ENCODE measurements at places on chromosomes 12 and 14.

- DNase-seq, result no peak
Measured at GRCh38 chr14:55645145-55645544, 65.1 kb downstream of the KTN1 start.

- DNase-seq, result no peak
Measured at GRCh38 chr12:49301760-49302159, 6.8 kb downstream of the PRPH start.

GRCh38 chr12:112870267-112870980 lies 36.3 kb upstream of the OAS1 start:
- no peak for DNase-seq

- no peak for DNase-seq
Measured at GRCh38 chr12:53224897-53225634, 6.9 kb downstream of the RARG start.

DNA sequence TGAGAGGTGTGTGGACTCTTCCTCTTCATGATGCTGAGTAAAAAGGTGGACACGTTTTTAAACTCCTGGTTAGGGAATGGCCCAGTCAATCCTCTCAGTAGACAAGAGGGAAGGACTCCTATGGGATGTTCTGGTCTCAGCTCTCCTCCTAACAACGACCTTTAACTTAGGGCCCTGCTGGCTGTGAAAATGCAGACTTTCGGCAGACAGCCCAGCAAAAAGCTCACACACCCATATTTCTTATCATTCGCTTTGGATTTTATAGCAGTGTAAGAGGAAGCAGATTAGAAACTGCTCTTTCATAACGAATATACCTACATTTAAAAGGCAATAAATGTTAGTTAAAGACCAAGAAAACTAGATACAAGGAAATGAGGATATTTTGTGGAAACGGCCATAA lies 18.0 kb upstream of the YARS2 start:
- DNase-seq, result no peak

GRCh38 chr14:78329371-78329770 lies 159.2 kb downstream of the NRXN3 start:
- DNase-seq, result no peak

DNA sequence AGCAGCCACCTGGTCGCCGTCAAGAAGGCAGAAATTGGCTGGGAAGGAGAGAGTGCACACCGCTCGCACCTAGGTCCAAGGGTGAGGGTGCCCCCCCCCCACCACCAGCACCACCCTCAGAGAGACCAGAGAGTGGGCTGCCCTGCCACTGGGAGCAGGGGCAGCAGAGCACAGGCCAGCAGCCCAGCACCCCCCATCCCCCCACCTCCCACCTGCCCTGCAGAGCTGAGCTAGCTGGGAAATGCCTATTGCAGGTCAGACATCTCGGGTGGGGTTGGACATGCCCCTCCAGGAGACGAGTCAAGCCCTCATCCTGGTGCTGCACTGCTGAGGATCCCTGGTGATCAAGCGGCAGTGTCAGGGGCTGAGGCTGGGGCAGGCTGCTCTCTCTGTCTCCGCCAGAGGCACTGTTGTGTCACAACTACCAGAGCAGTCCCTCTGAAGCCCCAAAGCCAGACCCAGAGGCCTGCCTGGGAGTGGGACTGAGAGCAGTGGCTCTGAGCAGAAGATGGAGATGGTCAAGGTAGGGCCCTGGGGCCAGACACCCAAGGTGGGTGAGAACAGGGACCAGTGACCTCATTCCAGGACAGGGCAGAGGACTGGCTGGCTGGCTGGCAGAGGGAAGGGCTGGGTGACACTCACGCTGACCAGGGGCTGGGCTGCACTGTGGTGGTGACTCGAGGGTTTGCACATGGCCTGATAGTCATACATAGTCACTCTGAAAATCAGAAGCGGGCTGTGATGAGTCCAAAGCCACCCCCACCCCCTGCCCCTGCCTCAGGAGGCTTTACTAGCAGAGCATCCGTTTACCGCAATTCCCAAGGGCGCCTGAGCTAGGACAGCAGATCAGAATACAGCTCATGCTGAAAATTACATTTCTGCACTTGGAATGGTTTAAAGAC lies 19.7 kb upstream of the LRTM2 start:
- no peak for DNase-seq

DNA sequence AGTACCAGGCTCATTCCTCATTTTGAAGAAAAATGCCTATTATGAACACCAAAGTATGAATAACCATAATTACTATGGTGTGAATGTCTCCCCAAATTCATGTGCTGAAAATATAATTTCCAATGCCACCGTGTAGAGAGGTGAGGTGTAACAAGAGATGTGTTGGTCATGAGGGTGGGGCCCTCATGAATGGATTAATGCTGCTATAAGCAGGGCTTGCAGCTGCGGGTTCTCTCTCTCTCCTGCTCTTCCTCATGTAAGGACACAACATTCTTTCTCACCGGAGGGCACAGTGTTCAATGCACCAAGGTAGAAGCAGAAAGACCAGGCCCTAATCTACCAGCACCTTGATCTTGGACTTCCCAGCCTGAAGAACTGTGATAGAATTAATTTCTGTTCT lies 70.0 kb downstream of the TMTC1 start:
- DNase-seq, result no peak

GRCh38 chr12:48813465-48814261 lies 4.6 kb upstream of the CACNB3 start:
- no peak for DNase-seq

- peak; percentile 45 for DNase-seq
Measured at GRCh38 chr14:99320105-99320572, 48.1 kb upstream of the BCL11B start.

DNA sequence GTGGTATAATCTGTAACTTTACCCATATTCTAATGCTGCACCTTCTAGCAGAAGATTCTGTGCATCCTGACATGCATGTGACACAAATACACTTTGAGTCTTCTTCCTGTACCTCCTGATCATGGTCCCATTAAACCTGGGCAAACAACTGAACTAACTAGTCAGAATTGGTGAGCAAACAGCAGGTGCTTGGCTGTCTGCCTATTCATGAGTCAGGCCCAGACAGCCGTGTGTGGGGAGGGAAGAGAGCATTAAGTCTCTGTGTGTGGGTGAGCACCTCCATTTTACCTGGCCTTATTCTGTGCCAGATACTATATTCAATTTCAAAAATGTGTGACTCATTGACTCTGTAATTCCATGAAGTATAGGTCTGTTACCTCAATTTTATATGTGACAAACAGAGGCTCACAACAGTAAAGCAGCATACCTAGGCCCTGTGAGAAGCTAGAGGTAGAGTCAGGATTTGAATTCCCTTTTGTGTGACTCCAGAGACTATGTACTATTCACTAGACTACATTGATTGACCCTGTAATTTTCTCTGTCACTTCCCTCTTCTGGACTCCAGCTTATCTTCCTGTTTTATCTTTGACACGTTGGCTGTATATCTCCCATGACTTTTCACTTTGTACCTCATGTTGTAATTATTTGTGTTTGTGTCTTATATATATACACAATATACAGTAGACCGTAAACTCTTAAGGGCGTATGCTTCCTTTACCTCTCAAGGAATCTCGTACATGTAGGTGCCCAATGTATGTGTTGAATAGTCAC lies 32.2 kb downstream of the SUSD6 start:
- peak; percentile 52 for DNase-seq

DNA sequence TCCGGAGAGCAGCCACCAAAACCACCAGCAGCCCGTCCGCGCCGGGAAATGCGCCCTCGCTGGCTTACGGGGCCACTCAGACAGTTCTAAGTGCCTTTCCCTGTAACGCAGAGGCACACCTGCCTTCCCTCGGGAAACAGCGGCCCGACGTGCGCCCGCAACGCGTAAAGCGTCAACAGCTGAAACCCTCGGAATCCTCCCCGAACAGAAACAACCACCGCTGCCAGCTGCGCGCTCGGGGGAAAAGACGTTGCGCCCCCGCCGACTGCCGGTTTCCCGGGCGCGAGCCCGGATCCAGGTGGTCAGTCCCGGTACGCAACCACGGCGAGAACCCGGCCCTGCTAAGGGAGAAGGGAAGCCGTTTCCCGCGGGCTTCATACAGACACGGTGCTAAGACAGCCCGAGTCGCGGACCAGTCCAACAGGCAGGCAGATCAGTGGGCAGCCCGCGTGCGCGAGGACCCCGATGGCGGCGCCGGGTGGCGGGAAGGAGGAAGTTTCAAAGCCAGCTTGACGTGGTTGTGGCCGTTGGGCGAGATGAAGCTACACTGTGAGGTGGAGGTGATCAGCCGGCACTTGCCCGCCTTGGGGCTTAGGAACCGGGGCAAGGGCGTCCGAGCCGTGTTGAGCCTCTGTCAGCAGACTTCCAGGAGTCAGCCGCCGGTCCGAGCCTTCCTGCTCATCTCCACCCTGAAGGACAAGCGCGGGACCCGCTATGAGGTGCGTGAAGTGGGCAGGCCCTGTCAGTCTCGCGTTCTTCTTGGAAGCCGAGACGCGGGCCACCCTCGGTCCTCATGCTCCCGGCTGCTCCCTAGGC lies at the start of gene LRR1:
Gene LRR1 (plus strand): TSS at position 456 of the 816 bp plus-strand sequence. CDS start 81 bp downstream, at position 537.
- peak; percentile 67 for DNase-seq

GRCh38 chr14:36663404-36664321 lies 2.0 kb downstream of the PAX9 start:
- no peak for DNase-seq

DNA sequence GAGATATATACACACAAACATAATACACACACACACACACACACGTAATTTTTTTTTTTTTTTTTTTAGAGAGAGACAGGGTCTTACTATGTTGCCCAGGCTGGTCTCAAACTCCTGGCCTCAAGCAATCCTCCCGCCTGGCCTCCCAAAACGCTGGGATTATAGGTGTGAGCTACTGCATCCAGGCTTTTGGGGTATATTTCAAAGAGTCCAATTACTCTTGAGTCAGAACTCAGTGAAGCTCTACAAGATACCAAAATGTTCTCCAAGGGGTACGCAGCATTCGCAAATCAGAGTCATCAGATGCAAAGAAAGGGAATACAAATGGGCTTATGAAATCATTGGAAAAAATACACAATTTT lies 54.0 kb downstream of the PHLDA1 start:
- no peak for DNase-seq

DNA sequence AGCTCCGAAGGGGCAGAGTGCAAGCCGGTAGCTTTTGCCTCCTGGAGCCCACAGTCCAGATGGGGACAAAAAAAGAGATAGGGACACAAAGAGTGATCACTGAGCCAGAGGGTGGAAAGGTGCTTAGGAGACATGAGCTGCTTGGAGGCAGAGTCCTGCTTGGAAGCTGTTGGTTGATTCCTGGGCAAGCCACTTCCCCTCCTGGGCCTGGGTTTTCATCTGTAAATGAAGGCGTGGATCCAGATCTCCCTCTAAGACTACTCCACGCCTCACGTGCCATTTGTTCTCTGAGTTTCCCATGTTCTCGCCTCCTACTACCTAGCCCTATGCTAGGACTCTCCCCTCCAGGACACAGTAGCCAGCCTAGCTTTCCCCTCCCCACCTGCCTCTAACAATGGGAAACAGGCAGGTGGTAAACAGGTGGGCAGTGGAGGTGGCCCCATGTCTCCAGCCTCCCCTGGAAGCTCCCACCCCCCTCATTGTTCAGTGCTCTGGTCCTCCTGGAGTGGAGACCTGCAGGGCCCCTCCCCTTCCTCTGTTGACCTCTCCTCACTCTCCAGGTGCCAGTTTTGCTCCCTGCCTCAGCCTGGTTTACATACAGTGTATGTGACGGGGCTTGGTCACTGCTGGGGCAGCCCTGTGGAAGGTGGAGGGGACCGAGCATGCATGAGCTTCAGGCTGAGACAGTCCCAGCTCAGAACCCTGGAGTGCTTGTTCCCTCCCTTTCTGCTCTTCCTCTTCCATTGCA lies 3.8 kb downstream of the SERPINA3 start:
- no peak for DNase-seq

DNA sequence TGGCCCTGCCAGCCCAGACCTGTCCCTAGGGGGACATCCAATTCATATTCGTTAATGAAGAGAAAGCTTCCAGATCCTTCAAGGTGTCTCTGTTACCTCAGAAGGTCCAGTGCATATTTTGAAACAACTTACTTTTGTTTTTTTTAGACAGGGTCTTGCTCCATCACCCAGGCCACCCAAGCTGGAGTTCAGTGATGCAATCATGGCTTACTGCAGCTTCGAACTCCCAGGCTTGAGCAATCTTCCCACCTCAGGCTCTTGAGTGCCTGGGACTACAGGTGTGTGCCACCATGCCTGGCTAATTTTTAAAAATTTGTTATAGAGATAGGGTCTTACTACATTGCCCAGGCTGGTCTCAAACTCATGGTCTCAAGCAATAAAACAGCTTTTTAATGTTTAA lies 48.4 kb downstream of the B4GALNT3 start:
- no peak for DNase-seq

DNA sequence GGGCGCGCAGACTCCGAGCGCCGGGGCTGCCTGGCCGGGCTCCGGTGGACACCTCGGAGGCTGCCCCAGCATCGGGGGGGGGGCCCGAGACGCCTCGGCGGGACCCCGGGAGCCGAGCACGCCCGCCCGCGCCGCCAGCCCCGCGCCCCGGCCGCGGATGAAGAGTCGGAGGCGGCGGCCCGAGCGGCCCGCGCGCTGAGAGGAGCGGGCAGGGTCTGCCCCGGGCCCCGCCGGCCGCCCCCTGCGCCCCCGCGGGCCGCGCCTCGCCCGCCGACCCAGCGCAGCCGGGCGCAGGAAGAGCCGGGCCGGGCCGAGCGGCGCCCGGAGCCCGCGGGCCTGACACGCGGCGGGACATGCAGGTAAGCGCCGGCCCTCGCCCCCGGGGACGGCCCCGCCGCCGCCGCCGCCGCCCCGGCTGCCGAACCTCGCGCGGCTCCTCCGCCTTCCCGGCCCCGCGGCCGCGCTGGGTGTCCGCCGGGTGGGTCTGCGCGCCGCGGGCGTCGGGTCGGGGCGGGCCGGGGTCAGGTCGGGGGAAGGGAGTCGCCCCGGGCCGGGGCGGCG lies 63.7 kb downstream of the FBXL14 start:
- no peak for DNase-seq

DNA sequence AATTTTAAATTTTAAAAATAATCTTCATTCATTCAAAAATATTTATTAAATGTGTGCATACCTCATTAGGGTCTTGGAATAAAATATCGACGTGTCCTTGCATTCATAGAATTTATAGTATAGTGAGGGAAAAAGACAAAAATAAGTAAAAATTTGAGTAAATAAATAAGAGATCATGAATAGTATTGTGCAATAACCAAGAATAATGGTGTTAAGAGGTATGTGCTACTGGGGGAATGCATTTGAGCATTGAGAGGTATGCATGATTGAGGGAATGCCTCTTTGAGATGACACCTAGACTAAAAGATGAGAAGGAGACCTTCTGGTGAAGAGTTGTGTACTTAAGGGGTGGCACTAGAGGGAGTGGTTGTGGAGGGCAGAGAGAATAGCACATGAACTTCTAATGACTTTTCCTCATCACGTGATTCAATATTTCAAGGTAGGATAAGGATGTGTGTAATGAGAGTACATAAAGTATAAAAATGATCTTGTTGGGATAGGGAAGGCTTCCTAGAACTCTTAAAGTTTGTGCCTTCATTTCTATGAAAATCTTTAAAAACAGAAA lies 18.8 kb upstream of the CATSPERB start:
- no peak for DNase-seq

GRCh38 chr14:60652674-60653651 lies 3.7 kb upstream of the SIX1 start:
- no peak for DNase-seq

GRCh38 chr12:89593233-89593632 lies 67.4 kb upstream of the POC1B start:
- no peak for DNase-seq

Data from T follicular helper cell (primary cell).